ENCODE measurements at places on chromosomes 2 and 18. TPM values are rescaled to one million over a fixed set of nuclear protein-coding genes. Genes with fewer than 3 reads are reported as not detected.

The SERPINB12 gene
- total RNA-seq, result not detected

The MALL gene
- total RNA-seq, result 5.1 TPM

The TTL gene
- total RNA-seq, result 52.6 TPM

The LRRFIP1 gene
- total RNA-seq, result 49.9 TPM

The ZEB2 gene
- 4.9 TPM for total RNA-seq

The GALR1 gene
- total RNA-seq, result 0.17 TPM

The TRIM43 gene
- total RNA-seq, result not detected

The COL4A4 gene
- total RNA-seq, result 0.67 TPM

The KIAA2012 gene
- total RNA-seq, result not detected

The ZNF385B gene
- total RNA-seq, result 0.41 TPM

The ALS2 gene
- total RNA-seq, result 23.6 TPM

The MYOM1 gene
- total RNA-seq, result 0.55 TPM

The NYAP2 gene
- not detected for total RNA-seq

The MROH2A gene
- not detected for total RNA-seq

DNA sequence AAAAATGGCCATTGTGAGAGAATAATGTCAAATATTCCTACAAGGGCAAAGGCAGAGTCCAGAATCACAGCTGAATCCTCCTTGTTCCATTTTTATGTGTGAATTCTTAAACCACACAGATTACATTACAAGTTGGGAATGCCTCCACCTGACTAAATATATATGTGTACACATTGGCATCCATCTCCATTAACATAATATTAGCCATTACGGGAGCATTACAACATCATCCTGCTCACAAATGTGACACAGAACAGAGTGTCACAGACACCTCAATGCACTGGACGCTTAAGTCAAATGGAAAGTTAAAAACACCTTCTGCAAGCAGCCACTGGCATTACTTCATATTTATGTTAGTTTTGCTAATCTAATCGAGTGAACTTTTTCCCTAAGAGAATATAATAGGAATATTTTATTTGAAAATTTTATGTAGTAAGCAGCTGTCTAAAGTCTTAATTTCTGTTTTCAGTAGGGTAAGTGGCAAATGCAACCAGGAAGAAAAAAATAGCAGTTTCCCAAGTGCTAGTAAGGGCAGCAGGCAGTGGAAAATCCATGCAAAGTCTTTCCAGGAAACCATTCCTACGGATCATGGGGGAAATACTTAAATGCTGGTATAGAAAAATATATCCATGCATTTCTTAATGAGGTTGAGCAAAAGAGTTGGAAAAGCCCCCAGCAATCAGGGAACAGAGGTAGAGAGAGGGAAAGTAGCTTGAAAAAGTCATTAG, 255.6 kb downstream of the OSR1 start:
- DNase-seq, result no peak

- DNase-seq, result no peak
Observed at GRCh38 chr2:238777369-238778067, 70.4 kb upstream of the TWIST2 start.

DNA sequence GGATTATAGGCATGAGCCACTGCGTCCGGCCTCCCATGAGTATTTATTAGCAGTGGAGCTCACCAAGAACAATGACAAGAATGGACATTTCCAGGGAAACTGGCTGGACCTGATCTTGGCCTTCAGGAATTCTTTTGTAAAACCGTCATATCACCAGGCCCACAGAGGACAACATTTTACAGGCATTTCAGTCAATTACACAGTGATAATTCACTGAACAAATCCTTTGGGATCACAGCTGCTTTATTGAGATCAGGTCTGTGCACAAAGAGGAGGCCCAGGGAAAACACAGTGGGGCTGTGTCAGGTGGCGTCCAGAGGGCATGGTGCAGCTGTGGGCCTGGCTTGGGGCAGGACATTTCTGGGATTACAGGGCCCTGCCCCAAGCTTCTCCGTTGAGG, 30.1 kb upstream of the GTF2A1L start:
- DNase-seq, result no peak

GRCh38 chr2:27428978-27429541, 629 bp downstream of the NRBP1 start:
- peak; percentile 96 for DNase-seq

DNA sequence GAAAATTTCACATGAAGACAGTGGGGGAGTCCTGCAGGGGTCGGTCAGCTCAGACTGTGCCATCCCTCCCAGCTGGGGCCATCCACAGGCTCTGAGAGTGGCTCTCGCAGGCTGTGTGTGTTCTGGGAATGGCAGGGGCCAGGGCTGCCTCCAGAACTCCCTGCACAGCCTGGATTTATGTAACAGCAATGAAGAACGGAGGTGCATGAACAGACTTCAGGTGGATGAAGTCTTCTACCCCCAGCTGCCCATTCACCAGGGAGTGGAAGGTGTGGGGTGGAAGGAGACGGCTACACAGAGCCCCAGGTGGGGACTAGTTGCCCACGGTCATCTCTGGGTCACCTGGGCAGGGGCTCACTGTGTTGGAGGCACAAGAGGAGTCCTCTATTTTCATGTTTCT, 56.1 kb upstream of the HDAC4 start:
- no peak for DNase-seq

DNA sequence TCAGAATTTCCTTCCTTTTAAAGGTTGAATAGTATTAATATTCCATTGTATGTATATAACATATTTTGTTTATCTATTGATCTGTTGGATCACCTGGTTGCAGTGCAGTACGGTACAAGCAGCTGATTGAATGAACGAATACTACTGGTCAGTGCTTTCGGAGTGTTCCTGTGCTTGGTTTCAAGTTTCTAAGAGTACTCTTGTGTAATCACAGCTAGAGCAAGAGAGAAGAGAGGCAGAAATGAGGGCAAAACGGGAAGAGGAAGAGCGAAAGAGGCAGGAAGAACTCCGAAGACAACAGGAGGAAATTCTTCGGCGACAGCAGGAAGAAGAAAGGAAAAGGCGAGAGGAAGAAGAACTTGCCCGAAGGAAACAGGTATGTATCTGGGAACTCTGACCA, 40.3 kb upstream of the KCNJ13 start:
- DNase-seq, result no peak

- no peak for DNase-seq
Observed at GRCh38 chr2:171412571-171413175, 21.1 kb downstream of the METTL8 start.

- DNase-seq, result peak; percentile 92
Observed at GRCh38 chr2:241858206-241859016, at the start of gene PDCD1. Gene PDCD1 (minus strand): TSS chr2:241858894. CDS start chr2:241858838, 56 bp downstream.

- peak; percentile 28 for DNase-seq
Observed at GRCh38 chr2:240850026-240850425, 18.6 kb upstream of the AGXT start.

- peak; percentile 53 for DNase-seq
Observed at GRCh38 chr18:80179857-80180558, 67.3 kb downstream of the PARD6G start.

DNA sequence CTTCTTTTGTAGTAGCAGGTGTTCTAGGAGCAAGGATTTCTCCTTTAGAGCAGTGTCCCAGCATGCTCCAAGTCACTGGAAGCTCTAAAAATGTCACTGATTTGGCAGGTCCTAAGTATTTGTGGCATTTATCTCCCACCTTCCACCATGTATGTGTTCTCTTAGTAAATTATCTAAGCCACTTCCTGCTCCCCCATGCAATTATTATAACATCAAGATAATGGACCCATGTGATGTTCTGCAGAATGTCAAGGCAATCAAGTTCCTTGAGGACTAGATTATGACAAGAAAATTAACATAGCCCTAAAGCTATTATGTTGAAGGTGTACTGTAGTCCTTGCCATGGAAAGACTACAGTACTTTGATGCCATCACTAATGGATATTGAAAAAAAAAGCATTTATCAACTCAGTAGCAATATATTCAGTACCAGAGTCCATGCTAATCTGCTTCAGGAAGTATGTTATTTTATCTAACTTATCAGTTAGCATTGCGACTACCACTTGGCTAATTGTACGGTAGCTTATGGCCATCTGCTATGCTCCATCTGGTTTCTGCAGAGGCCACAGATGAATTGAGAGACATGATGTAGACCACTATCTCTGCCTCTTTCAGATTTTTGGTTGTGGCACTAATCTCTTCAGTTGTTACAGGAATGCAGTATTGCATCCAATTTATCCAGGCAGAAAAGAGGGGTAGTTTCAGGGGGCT, 56.7 kb downstream of the GPR39 start:
- no peak for DNase-seq

DNA sequence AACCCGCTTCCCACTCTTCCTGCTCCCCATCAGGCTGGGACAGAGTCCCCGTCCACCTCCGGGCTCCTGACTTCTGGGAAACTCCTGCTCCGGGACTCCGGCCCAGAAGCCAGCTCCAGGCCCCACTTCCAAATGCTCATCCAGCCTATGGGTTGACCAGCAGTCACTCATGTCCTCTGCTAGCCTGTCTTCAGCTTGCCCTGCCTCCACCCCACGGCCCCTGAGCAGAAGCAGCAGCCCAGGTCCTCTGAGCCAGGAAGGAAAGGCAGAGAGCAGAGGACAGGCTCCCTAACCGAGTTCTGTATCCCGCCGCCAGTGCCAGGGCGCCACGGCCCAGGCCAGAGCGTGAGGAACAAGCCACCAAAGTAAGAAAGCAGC, 86.4 kb upstream of the ID2 start:
- DNase-seq, result no peak

DNA sequence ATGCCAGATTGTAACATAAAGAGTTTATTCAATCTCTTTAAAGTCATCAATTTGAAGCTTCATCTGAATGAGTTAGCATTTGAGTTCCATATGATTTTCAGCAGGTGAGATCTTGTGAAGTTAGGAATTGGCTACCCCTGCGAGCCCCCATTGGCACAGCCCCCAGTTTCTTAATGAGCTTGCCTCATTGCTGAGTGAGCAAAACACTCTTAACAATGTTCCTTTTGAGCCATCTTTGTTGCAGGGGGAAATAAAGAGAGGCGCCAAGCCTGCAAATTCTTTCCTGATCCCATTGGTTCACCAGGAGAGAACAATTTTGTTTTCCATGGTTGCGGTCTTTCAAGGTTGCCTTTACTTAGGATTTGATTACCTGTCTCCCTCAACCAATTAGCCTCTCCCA, 18.7 kb downstream of the DPP10 start:
- no peak for DNase-seq

DNA sequence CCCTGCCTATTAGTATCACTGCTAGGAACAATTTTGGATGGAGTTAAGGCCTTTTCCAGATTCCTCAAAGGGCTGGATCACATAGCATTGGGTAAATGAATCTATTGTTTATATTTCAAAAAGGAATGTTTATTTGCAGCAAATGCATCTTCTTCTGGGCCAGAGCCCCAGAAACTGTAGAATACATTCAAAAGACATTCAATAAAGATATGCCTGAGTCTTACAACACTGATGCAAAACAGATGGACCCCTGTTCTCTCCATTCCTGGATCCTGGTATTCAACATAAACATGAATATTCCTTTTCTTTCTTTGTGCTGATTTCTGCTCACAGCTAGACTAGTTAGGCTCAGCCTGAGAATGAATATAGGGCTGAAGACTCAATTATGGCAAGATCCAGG, 227.2 kb upstream of the KLHL29 start:
- DNase-seq, result no peak

- no peak for DNase-seq
Observed at GRCh38 chr2:70916291-70916690, 19.4 kb upstream of the ATP6V1B1 start.

GRCh38 chr2:100238471-100238870, 83.8 kb downstream of the LONRF2 start:
- peak; percentile 67 for DNase-seq

- DNase-seq, result no peak
Observed at GRCh38 chr2:82790206-82791021, 1668.7 kb downstream of the SUCLG1 start.

DNA sequence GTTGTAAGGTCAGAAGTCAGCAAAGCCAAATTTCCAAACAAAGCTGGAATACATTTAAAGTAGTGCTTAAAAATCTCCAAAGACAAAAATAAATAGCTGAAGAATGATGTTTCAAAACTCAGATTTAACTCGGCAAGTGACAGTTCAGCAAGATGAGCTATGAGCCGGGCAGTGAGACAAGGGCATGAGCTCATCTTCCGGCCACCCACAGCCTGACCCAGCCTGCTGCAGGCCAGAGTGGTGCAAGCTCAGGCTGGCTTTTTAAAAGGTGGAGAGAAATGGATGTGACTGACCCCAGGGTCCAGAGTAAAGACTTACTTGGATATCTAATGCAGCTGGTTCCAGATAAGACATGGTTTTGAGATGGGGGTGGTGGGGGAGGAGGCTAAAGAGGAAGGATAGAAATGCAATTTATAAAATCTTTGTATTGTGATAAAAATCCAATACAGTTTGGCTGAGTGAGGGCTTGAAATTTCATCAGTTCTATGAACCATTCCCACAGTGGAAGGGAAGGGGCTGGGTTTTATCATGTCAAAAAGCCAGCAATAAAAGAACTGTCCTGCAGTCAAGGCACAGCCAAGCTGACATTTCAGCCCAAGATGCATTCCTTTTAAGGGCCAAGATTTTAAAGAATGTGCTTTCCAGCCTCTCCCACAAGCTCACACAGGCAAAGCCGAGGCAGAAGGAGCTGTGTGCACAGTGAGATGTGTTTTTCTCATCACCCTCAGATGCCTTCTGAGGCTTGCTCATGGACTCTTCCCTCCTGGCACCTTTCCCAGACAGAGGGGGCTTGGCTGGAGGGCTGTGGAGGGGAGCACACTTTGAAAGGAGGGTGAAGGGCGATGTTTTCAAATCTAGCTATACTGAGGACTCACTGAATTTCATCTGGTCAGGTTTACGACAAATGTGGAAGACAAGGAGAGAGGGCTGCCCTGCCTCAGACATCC, 97.9 kb upstream of the KLHL29 start:
- DNase-seq, result no peak

DNA sequence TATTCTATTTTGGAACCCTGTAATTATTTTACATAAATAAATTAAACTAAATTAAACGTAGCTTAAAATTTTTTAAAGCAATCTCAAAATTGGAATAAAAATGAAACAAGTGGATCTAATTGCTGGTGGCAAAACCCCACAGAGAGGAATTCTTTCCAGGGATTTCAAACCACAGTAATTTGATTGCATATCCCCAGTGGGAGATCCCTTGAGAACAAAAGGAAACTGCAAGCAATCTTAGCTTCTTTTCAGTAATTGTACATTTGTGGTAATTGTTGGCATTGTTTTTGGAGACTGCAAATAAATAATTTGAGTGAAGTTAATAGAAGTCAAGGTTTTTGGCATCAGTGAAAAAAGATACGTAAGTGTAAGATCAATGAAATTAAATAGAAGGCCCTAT, 58.7 kb upstream of the MYCN start:
- no peak for DNase-seq

- DNase-seq, result no peak
Observed at GRCh38 chr2:170761572-170761971, 8.6 kb upstream of the ERICH2 start.

GRCh38 chr2:73283545-73284295, 558 bp downstream of the FBXO41 start:
- DNase-seq, result peak; percentile 82

Measured in H7 (cell line).